ENCODE measurements at places on chromosomes 5 and 9.
A peak's percentile ranks its signal among the peaks of the same experiment; 100 is the strongest.

DNA sequence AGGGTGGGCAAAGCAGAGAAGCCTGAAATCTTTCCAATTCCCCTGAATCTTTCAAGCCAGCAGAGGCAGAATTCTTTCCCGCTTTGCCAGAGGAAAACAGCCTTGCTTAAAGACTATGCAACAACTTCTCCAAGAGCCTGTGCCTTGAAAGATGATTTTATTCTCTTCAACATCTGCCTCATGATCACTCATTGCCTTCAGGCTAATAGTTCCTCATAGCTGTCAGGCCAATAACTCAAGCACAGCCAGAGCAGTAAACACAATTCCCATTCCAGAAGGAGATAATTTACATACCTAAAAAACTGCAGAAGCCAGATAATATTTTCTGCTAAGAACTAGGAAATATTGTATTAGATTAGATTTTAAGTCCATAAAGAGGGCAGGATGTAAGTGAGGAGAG lies 92.3 kb upstream of the PUM3 start:
- no peak for DNase-seq

DNA sequence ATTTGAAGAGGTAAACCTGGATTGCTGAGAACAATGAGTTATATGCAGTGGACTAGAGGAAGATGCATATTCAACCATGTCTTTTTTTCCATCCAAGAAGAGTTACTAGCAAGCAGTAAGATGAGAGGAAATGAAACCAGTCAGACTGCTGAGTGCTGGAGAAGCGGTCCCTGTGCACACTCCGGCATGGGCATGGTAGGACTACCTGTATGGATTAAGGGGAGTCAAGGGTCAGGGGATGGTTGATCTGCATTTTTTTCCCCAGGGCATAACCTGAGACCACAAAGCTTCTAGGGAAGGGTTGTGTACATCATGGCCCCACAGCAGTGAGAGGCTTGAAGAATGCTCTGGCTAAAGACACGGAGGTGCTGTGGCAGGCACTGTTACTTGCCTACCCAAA lies 76.6 kb upstream of the ZNF169 start:
- no peak for DNase-seq

GRCh38 chr5:175060257-175060656 lies 335.9 kb downstream of the MSX2 start:
- no peak for DNase-seq

GRCh38 chr9:101018467-101018866 lies 10.1 kb upstream of the PLPPR1 start:
- DNase-seq: peak; percentile 66

DNA sequence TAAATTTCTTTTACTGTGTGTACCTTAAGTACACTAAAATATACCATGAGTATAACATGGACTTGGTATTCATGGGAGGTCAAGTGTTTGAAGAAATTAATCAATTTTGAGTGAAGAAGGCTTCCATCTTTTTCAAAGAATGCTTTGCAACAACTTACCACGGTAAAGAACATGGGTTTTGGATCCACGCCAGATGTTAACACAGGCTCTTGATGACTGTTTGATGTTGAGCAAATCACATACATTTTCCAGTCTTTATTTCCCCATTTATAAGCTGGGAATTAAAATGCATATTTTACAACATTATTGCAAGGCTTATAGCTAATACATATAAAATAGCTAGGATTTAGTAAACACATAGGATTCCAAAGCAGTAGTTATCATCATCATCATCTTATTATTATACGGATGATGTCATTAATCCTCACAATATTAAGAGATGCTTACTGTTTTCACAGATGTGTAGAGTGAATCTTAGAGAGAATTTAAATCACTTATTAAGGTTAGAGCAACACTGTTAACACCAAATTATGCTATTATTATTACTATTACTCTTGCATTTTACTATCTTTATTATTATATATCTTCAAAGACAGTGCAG lies 362.0 kb downstream of the PRELID2 start:
- no peak for DNase-seq

GRCh38 chr5:143362664-143363227 lies 40.7 kb downstream of the NR3C1 start:
- DNase-seq: no peak

GRCh38 chr5:31720004-31720403 lies 81.1 kb downstream of the PDZD2 start:
- DNase-seq: peak; percentile 45

- DNase-seq: no peak
Observed at GRCh38 chr5:73648515-73648914, 22.5 kb downstream of the ARHGEF28 start.

DNA sequence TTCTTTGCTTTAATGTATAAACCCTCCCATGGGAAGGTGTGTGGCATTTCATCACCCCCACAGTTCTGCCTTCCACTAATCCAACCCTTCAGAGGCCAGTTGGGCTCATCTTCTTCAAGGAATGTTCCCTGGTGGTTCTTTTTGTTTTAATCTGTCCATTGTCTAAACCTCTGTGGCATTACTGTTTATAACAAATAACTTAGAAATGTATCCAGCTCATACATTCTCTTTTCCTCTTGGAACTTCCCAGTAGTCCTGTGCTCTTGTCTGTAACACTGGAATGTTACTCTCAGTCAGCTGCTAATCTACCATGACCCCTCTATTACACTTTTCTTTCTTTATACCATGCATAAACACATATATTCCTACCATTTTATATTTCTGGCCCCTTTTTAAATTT lies 213.5 kb upstream of the TARS1 start:
- DNase-seq: no peak

GRCh38 chr5:122091936-122092600 lies 14.0 kb upstream of the LOX start:
- DNase-seq: no peak

DNA sequence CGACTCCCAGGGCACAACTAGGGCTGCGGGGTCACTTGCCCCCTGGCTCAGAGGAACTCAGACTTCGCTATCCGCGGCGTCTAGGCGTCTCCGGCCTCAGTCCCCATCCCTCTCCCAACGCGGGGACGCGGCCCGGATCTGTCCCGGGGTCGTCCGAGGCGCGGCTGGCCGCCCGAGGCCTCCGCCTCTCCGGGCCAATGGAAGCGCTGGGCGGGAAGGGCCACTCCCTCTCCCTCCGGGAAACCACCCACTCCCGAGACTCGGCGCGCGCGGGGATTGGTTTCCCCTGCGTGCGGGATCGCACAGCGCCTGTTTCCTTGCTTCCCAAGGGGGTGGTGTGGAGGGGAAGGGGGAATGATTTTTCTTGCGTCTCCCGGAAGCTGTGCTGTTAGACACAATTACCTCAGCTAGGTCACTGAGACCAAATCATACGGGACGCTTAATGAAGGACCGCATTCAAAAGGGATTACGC lies 38.3 kb downstream of the NR2F1 start:
- DNase-seq: no peak

GRCh38 chr9:97906236-97906831 lies 16.0 kb downstream of the TRMO start:
- DNase-seq: no peak

- DNase-seq: no peak
Observed at GRCh38 chr9:81588148-81588871, 101.0 kb downstream of the TLE1 start.

DNA sequence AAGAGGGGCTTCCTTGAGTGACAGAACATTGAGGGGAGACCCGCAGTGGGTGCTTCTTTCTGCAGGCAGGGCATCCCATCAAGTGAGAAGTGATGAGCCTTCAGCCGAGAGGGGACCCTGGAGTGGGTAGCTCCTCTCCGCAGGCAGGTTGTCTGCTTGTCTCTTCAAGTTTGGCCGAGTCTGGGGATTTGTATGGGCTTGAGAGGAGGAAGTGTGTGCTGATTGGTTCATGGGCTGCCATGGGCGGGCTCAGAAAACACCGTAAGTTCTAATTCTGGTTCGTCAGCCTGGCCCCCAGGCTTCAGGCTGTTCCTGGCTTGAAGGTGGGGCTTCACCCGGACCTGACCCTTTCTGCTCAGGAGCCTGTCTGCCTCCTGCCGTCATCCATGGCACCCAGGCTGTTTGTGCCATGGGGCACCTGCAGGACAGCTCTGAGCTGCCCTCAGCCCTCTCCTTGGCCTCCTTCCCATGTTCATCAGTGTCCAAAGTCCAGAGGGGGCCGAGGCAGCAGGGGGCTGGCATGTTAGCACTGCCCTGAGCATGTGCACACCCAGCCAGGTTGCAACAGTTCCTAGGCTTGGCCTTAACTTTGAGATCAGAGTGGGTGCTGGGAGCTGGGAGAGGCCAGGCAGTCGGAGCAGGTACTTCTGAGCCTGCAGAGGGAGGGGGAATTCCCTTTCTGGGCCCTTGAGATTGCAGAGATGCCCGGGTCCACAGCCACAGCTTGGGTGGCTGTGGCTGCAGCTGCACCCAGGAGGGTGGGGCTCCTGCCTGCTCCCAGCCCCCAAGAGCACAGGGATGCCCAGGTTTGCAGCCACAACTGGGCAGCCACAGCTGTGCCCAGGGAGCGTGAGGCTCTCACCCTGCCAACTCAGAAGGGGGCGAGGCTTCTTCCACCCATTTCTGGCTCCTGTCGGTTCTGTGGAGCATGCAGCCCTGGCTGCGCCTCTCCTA lies 13.5 kb upstream of the DHFR start:
- no peak for DNase-seq

DNA sequence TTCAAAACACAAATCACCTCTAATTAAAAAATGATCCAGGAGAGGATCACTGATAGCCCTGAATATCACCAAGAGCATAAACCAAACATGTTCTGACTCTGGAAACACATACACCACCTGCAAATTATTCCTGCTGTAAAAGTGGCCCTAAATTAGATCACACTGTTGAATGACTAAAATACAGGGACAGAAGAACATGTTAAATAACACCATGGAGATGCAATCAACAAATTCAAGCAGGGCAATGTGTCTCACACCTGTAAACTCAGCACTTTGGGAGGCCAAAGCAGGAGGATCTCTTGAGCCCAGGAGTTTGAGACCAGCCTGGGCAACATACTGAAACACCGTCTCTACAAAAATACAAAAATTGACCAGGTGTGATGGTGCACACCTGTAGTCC lies 18.2 kb upstream of the SPOUT1 start:
- DNase-seq: no peak

- DNase-seq: peak; percentile 28
Observed at GRCh38 chr9:110828264-110828663, 159.7 kb downstream of the MUSK start.

DNA sequence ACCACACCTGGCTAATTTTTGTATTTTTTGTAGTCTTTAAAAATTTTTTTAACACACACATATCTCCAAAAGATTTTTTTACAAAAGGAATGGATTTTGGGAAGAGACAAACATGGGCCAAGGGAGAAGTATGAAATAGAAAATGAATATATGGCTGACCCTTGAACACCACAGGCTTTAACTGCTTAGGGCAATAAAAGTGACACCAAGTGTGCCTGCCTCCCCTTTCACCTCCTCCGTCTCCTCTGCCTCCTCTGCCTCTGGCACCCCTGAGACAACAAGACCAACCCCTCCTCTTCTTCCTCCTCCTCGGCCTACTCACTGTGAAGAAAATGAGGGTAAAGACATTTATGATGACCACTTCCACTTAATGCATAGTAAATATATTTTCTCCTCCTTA lies 483.9 kb downstream of the KDM4C start:
- no peak for DNase-seq

DNA sequence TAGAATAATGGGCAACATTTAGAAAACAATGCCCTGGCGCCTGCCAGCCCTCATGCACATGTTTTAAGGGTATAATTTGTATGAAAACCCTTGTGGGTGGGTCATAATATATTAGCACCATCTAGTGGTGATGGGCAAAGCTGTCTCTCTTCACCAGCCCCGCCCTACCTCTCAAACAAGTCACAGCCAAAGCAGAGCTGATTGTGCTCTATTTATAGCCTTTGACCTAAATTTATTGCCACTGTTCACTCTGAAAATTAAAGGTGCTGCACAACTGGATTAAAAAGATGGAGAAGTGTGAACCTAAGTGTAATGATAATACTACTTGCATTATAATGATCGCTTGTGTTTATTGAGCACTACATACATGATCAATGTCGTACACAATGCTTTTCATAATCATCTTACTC lies 131.9 kb upstream of the ANKH start:
- DNase-seq: no peak

DNA sequence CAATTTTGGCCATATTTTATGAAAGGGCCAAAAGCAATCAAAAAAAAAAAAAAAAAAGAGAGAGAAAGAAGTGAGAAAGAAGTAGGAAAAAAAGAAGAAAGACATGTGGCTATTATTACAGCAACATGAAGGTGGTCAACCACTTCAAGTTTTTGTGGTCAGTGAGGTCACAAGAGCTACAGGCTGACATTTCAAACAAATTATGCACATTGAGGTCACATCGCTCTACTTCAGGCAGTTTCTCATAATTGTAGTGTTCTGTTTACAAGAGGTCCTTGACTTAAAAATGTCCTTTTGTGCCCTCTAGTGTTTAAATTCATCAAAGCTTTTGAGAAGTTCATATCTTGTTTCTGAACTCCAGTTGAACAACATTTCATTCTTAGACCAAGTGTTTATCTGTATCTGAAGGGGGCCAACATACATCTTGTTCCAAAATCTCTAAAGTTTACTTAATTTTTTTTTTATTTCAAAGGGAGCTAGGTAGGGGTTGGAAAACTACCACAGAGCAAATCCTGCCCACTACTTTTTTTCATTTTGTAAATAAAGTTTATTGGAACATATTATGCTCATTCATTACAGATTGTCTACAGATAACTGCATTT lies 513.1 kb downstream of the PDE4D start:
- peak; percentile 79 for DNase-seq

DNA sequence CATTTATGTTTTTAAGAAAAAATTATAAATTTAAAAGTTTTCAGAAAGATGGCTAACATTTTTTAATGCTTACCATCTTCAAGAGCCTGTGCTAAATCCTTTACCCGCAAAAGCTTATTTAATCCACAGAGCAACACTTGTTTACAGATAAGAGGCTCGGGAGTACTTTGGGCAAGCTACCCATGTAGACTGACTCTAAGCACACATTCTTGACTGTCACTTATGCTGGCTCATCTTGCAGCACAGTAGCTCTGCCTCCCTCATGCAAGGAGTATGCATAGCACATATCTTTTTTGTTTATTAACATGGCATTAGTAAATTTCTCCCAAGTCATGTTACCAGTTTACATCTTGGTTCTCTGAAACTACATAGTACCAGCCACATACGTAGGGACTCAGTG lies 14.7 kb downstream of the SH3RF2 start:
- DNase-seq: no peak

DNA sequence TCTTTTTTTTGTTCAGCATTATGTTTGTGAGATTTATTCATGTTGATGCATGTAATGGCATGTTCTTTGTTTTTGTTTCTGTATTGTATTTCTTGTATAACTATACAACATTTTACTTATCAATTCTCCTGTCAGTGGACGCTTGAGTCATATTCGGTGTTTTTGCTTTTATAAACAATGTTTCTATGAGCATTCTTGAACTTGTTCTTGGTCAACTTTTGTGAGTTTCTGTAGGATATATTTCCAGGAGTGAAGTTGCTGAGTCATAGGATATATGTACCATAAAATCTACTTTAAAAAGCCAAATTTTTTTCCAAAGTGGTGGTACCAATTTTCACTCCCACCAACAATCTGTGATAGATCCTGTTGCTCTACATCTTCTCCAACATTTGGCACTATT lies 104.8 kb downstream of the VCAN start:
- DNase-seq: no peak

All from spinal cord (tissue), 10 donors.